COR-L47 (cell line): ENCODE measurements at places on chromosomes 5 and 9.

DNA sequence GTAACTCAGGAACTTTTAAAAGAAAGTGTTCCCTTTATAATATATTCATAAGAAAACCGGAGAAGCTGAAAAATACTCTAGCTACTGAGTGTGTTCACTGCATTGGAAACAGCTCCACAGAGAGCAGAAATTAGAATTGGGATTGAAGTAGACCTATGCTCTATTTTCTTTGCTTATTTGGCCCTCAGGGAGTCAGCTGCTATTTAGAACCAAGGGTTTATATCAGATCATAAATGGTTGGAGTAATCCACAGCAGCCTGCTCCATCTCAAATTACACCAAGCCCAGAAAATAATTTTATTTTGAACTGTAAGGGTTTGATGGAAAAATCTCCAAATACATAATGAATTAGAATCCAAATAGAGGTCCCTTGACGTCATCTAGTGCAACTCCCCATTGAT is 202.6 kb downstream of the ADAMTSL1 start:
- DNase-seq, result no peak

GRCh38 chr5:2669913-2670312 is 81.6 kb downstream of the IRX2 start:
- DNase-seq, result no peak

DNA sequence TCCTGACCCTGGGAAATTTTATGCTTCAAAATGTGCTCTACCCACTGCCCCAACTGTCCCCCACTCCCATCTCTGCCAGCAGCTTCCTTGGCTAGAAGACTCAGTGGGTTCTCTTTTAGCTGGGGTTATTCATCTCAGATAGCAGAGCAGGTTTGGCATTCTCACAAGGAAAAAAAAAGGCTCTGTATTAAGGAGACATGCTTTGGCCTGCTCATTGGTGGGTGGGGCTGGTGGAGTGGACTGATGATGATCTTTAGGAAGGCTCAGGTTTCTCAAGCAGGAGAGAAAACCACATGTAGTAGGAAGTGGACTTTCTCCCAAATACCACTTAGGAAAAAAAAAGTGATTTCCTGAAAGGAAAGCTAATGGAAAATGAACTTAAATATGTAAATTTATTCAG is 279.2 kb upstream of the ZNF462 start:
- no peak for DNase-seq

- peak; percentile 27 for DNase-seq
Measured at GRCh38 chr5:82351754-82352145, 73.6 kb upstream of the RPS23 start.

DNA sequence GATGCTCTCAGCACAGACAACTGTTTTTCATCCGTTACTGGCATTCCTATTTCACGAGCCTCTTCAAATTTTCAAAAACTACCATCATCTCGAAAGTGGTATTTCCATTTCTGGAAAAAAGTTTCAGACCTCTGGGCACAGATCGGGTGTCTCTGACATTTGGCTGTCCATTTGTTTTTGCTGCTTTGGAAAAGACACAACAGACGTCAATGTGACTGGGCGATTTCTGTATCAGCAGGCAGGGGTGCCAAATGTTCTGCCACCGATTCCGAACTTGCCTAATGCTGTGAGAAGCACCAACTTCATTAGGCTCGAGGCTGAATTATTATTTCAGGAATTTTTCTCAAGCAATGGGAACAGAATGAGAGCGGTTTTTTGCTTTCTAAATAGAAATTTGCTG is 105.6 kb downstream of the ARSB start:
- DNase-seq, result no peak

DNA sequence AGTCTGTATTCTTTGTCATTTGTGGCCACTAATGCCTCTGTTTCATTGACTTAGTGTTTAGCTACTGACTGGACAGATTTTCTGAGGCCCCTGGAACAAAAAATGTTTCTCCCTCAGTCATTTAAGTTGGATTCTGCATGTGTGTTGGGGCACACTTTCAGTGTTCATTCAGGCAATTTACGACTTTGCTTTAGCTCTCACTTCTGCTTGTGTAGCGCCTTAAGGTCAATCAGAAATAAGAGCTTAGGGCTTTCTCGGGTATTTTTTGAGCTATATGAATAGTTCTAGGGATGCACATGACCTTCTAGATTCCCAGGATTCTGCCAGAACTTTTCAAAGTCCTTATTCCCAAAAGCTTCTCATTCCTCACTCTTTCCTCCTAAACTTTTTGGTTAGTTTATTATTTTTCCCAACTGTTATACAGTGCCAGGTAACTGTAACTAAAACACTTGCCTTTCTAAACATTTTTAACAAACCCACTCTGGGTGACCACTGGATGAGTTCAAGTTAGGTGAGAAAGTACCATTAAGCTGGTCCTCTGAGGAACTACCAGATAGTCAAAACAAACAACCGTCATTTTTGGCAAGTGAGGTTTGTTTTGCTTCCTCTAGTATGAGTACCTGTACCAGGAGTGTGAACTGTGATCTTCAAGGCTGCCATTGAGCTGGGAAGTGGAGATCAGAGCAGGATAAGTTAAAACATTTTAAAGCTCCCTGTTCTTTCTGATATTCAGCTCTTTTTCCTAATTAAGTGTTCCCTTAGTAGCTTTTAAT is 571.3 kb upstream of the TLE4 start:
- no peak for DNase-seq

GRCh38 chr9:127927201-127927987 is 3.2 kb downstream of the PIP5KL1 start:
- DNase-seq, result peak; percentile 64

DNA sequence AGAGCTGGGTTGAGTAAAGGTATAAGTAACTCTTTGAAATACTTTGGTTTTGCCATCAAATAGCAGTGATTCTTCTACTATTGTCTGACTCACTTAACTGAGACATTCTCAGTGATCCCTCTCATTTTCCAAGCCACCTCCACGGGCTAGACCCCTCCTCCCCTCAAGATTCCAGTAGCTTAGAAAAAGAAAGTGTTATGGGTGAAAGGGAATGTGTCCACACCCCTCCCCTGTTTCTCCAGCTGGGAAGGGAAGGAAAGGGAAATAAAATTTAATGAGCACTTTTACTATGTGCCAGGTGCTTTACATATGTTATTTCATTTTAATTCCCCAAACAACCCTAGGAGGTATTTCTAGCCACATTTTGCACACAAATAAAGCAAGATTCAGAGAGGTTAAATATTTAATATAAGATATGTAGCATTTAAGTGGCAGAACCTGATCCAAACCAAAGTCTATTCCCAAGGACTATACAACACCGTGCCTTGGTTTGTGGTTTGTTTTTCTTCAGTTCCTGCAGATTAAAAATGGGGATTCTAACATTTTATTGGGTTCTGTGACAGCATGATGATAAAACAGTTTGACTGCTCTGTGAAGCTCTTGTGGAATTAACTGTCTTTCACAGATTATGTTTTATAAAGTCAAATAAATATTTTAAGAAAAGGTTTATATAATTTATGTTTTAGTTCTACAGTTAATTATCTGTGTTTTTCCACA is 135.9 kb downstream of the ZSWIM6 start:
- no peak for DNase-seq

- no peak for DNase-seq
Measured at GRCh38 chr9:5976674-5977397, 38.6 kb downstream of the RANBP6 start.

- DNase-seq, result no peak
Measured at GRCh38 chr5:56415356-56415765, 182.2 kb upstream of the ANKRD55 start.

GRCh38 chr9:655875-656274 is 185.6 kb upstream of the DMRT1 start:
- no peak for DNase-seq
